ENCODE measurements at places on chromosomes 4 and X.

- no peak for DNase-seq
Observed at GRCh38 chr4:108139089-108139488, 29.6 kb downstream of the LEF1 start.

- no peak for DNase-seq
Observed at GRCh38 chr4:38132843-38133662, 172.9 kb downstream of the PTTG2 start.

- no peak for DNase-seq
Observed at GRCh38 chr4:82398263-82398662, 24.5 kb upstream of the HNRNPD start.

DNA sequence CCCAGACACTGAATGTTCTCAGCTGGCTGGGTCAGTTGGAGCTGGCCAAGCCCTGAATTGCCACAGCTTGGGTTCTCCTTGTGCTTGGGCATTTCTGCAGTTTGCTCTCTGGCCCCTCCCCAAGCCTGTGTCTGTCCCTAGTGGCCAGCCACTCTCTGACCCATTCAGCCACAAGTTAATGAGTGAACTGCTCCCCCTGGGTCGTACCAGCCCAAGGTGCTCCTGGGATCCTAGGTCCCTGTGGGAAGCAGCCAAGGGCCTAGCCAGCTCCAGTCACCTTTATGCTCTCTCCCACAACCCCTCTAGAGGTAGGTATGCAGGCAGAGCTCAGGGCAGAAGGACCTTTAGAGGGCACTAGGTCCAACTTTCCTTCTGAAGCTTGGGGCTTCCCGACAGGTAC, 51.5 kb downstream of the STARD8 start:
- no peak for DNase-seq

- DNase-seq: no peak
Observed at GRCh38 chr4:64095398-64095797, 313.9 kb downstream of the TECRL start.

GRCh38 chr4:70591955-70592582, at the start of gene AMBN:
TSS of gene AMBN (plus strand) at chr4:70592256. CDS start at chr4:70592359, 103 bp downstream.
- no peak for DNase-seq

DNA sequence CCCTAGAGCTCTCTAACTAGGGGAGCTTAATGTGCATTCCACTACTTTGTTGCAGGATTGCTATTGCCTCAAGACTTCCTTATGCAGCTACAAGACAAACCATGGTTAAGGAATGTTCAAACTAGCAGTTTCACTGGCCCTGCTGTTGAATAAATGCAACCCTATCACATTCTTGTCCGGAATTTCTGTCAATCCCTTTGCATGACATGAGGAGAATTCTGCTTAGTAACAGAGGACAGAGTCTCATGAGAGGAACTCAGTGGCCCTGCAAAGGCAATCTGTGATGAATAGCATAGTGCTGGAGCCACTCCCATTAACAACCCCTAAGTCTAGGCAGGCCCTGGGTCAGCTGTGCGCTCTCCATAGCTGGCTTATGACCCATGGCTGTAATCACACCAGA, 30.7 kb upstream of the SGMS2 start:
- DNase-seq: no peak

GRCh38 chrX:109845996-109846395, 112.9 kb upstream of the ACSL4 start:
- DNase-seq: no peak

DNA sequence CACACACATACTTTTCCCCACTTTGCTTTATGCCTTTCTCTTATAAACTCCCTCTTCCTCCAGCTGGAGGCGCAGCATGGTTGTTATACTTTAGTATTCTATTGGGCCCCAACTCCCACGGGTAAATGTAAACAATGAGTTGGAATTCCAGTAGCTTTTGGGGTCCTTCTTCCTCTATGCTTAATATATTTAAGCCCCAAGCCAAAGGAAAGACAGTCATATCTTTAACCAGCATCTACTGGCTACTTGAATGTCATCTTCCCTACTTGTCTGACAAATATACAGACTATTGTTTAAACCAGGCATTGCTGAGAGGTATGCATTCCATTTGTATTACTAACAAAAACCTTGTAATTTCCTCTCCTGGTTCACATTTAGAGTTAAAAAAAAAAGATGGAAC, 72.9 kb downstream of the WDR19 start:
- no peak for DNase-seq

DNA sequence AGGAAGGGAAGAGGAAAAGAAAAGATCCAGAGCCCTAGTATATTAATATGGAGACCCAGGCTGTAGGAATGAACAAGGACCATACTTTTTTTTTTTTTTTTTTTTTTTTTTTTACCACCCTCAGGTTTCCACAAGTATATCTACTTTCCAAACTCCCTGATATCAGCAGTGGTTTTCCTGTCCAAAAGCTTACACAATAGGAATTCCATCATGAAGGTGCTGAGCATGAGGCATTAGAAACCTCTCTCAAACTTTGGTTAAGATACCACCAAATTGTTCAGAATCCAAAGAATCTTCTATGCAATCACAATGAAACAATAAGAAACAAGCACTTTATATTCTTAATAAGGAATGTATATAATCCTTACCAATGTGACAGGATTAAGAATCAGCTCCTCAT, 26.5 kb downstream of the RPS6KA3 start:
- no peak for DNase-seq

DNA sequence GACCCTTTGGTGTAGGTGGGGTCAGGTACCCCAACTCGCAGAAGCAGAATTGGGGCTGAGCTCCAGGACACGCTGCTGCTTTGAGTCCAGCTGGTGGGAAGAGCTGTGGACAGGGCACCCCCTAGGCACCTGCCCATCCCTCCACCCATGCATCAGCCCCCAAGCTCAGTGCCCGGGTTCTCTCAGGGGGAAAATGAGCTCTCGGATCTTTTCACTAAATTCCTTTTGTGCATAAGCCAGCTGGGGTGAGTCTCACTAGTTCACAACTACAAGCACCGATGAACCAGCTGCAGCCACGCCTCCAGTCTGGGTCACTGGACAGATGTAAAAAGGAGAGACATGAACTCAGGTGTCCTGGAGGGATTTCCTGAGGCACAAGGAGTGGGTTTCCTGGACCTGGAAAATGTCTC, 286.8 kb downstream of the CRLF2 start:
- no peak for DNase-seq

DNA sequence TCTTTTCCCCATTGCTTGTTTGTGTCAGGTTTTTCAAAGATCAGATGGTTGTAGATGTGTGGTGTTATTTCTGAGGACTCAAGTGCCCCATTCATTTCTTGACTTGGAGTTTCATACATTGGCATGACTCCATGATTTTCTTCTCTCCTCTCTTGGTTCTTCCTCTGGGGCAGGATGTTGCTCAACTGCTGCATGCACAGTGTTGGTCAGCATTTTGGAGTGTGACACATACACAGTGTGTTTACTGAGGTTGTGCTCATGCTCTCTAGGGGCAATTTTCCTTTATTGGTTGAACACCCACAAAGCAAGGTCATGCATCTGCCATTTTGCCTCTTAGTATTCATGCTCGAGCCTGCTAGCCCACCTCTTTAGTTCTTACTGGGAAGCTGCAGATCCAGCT, 1993.8 kb downstream of the ARAP2 start:
- DNase-seq: no peak

GRCh38 chr4:137540356-137540755, 8.1 kb upstream of the PCDH18 start:
- DNase-seq: no peak

GRCh38 chr4:186823989-186824388, 100.3 kb upstream of the FAT1 start:
- peak; percentile 27 for DNase-seq

DNA sequence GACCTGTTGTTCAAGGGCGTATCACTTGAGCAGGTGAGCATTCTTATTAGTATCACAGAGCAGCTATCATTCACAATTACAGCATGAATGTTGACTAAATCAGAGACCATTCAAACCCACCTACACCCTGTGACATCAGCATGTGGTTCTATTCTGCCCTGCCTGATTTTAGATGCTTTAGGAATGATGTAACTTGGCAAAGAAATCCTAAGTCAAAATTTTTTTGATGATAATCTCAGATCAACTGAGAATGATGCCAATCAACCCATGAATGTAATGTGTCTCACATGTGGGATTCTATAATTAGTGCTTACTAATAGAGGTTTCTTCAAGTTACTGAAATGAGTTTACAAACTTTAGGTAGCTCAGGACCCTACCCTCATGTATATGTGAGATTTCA, 13.4 kb upstream of the CHIC2 start:
- no peak for DNase-seq

- no peak for DNase-seq
Observed at GRCh38 chrX:17878028-17878670, 17.1 kb upstream of the RAI2 start.

GRCh38 chr4:45007508-45007907, 281.2 kb upstream of the GNPDA2 start:
- DNase-seq: no peak

DNA sequence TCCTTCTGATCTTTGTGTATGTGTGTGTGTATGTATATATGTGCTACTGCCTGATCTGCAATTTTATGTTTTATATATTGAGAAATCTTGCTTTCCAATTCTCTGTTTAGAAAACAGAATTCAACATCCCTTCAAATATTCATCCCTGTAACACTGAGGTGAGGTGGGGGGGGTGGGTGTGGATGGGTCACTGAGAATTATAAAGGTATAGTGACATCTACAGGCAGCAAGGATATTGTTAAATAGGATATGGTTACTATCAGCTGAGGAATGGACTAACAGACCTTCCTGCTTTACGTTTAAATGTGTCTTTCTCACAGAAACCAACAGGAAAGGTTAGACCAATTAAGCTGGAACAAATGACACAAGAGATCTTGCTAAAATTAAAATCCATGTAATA, 19.0 kb upstream of the MAGEB2 start:
- DNase-seq: no peak

DNA sequence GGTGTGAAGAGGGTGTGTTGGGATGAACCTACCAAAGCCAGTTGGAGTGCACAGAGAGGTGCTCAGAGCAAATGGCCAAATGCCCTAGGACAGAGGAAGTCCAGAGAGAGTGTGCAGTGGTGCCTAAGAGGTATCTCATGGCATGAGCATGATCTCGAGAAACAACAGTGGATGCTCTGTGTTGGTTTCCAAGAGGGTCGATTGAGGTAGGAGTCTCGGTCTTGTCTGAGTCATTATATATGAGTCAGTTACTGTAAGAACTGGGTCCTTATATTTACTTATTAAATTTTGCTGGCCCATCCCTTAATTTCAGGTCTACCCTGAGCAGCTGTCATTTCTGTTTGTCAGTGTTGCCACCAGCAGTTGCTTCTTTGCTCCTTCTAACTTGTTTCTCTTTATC, 86.6 kb upstream of the TMEM150C start:
- no peak for DNase-seq

DNA sequence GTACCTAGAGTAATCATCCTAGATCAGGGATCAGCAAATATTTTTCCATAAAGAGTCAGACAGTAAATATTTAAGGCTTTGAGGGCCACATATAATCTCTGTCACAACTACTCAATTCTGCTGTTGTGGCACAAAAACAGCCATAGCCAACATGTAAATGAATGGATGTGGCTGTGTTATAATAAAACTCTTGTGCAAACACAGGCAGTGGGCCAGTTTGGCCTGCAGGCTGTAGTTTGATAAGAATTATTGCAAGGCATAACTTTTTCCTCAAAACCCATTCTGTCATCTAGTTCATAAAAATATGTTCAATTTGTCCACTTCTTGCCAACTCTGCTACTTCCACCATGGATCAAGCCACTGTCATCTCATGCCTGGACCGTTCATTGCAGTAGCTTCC, 39.4 kb upstream of the SHROOM4 start:
- DNase-seq: no peak

DNA sequence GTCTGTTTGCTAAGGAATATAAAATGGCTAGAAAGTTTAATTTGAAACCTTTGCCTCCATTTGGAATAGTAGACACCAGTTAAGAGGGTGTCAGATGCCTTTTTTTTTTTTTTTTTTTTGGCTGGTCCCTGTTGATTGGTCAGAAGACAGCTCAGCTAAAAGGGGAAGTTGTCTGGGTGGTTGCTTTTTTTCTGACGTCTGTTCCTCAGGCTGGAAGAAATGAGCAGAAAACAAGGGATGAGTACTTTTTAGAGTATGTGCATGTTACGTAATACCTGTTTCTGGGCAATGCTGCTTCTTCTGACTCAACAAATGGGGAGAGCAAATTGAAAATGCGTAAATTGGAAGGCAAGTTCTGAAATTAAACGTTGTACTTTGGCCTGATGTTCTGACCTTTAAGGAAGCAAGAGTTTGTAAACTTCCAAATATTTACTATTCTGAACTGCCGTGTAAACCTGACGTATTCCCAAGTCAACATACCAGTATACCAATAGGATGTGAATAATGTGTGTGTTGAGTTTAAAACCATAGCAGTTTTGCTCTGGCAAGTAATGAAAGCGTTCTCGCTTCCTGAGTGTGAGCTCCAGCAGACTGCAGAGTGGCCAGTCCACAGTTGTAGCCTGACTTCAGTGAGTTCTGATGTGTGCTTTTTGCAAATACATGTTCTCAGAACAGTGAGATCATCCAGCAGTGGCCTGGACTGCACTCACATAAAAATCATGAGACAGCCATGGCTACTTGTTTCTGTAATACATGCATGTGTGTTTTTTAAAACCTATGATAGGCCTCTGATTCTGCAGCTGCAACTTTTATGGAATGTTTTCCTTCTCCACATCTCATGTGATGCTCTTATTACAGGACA, 1.7 kb downstream of the SAT1 start:
- DNase-seq: no peak

DNA sequence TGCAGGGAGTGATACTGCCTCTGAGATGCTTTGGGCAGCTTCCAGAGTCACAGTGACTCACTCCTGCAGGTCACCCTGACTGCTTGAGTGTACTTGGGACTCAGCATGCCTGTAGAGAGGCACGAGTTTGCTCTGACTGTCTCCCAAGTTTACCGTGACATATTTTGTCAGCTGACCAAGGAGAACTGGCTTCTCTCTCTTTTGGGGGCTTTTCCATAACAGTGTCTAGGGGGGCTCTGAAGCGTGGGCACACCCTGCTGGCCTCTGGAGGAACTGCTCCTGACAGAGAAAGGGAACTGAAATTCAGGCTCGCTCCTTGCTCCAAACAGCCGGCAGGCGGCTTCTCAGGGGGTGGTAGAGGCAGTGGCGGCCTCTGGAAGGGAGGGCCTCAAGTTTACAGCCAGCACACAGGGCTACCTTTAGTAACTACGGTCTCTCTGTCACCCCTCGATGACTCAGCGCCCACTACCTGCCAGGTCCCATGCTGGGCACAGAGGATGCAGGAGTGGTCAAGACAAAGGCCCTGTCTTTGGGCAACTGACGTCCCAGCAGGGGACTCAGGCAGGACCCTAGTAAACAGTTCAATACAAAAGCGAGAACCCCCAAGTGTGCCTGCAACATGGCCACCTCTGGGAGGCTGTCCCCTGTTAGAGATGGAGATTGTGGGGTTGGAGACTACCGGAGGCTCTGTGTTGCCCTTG, 17.8 kb downstream of the ZNF185 start:
- DNase-seq: peak; percentile 45

- peak; percentile 4 for DNase-seq
Observed at GRCh38 chr4:153645183-153645582, 38.9 kb upstream of the TLR2 start.

- no peak for DNase-seq
Observed at GRCh38 chr4:183329954-183330742, 7.9 kb upstream of the CLDN24 start.

Data from NCI-H1694 (cell line).